ENCODE measurements at places on chromosomes 6 and 20.
A peak's percentile ranks its signal among the peaks of the same experiment; 100 is the strongest.

- no peak for DNase-seq
Measured at GRCh38 chr20:54474866-54475265, 527 bp upstream of the DOK5 start.

DNA sequence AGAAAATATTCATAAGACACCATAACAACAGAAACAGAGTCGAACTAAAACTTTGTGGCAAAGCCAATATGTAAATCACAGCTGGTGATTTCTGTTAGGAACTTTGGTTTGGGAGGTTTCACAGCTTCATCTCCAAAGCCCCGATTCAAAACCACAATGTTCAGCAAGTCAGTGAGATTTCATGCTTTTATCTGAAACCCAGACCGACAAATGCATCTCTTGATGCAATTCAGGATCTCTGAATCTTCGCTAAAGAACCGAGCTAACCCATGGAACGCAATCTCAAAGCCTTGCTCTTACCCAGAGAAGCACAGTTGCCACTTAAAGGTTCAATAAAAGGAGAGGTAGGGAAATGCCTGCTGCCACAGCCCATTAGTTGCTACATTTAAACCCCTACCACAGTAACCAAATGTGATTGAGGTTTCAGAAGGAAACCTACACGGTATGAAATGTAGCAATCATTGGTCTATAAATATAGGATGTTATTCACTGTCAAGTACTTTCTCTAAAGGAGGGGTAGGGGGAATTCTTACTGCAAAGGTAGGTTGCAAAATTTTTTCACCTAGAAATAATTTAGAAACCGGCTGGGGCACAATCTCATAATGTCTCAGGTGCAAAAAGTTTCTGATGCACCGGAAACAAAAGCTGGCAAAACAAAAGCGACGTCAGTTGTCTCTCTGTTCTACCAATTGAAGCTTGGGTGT lies 381.0 kb upstream of the ARID1B start:
- no peak for DNase-seq

- DNase-seq = no peak
Measured at GRCh38 chr20:17572034-17572638, 2.3 kb downstream of the DSTN start.

DNA sequence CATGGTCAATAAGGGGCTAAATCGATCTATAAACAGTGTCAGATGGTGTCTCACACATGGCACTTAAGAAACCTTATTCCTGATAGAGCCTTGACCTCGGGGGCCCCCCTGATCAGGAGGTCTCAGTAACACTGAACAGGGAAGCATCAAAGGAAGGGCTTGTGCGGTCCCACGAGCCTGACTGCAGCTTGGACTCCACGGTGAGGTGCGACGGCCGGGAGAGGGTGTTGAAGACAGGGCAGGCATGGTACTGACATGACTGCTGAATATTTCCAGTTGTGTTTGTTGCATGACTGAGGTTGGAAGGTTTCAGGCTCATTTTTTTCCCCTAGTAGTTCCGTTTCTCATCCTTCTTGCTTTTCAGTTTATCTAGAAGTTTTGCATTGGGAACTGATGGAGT lies 107.1 kb upstream of the JAG1 start:
- no peak for DNase-seq

DNA sequence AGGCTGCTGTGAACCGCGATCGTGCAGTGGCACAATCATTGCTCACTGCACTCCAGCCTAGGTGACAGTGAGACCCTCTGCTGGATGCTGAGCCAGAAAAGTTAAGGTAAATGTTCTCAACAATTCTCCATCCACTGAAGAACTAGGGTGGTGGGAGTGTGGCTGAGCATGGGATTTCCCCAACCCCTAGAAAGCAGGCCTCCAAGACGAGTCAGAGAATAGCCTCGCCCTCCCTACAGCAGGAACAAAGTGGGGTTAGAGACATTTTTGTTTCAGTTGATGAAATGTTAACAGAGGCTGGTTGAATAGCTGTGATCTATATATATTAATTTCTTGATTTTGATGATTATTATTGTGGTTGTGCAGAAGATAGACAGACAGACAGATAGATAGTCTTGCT lies 6.1 kb upstream of the ALDH8A1 start:
- DNase-seq = no peak

GRCh38 chr6:8245726-8246125 lies 143.4 kb upstream of the EEF1E1 start:
- DNase-seq = no peak

DNA sequence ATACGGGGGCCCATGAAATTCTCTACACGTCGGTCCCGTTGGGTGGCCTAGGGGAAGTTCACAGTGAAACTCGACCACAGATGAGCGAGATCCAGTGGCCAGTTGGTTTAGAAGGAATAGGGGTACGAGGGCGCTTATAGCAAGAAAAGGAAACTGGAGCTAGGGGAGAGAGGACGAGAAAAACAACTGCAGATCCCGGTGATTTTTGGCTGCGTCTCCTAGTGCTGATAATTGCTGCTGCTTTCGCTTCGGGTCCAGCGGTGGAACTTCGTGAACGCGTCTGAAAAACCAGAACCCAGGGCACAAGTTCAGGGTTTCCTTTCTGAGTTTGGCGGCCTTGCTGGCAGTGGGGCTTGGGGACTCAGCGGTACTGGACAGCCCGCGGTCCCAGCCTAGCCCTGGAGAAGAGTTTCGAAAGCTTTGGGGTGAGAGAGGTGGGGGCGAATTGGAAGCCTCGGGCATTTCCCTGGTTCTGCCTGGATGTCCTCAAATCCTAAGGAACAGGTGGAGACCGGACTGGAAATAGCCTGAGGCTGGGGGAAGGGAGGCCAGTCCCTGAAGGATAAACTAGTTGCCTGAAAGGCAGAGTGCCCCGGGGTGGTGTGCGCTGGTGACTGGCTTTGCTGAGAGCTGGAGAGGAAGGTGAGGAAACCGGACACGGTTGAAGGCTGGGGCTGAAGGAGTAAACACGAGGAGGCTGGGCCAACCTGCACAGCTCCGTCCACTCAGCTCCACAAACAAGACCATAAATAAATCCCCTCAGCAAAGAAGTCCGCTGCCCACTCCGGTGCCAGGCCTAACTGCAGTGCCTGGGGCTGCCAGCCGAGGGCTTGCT lies 793 bp downstream of the GMPR start:
- peak; percentile 66 for DNase-seq

- peak; percentile 20 for DNase-seq
Measured at GRCh38 chr6:118719351-118720124, 68.1 kb upstream of the CEP85L start.

GRCh38 chr6:113383701-113384100 lies 473.4 kb upstream of the MARCKS start:
- no peak for DNase-seq

DNA sequence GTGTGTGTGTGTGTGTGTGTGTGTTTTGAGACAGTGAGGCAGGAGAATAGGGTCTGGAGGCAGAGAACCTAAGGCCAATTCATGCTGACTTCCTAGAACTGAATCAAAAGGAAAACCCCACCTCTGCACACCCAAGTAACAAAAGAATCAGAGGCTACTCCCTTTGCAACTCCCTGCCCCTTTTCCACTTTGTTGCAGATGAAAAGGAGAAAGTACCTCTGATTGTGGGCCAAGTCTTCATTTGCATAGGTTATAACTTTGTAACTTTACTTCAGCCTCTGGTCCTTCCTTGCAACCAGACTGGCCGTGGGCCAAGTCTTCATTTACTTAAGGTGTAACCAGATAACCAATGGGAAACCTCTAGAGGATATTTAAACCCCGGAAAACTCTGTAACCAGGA lies 168.8 kb downstream of the EYA2 start:
- DNase-seq = no peak

- no peak for DNase-seq
Measured at GRCh38 chr20:24674921-24675605, 205.6 kb downstream of the SYNDIG1 start.

DNA sequence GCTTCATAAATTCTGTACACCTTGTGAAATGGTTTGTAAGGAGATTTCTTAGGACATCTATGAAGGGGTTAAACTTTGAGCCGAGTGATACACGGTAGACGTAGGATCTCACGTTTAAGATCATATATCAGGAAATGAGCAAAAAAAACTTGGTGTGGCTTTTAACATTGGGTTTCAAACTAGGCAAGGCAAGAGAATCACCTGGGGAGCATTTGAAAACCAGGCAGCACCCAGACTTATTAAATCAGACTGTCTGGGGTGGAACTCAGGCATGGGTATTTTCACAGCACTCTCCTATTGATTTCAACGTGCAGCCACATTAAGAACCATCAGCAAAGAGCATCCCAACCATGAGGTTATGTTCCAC lies 26.4 kb downstream of the LY86 start:
- no peak for DNase-seq

DNA sequence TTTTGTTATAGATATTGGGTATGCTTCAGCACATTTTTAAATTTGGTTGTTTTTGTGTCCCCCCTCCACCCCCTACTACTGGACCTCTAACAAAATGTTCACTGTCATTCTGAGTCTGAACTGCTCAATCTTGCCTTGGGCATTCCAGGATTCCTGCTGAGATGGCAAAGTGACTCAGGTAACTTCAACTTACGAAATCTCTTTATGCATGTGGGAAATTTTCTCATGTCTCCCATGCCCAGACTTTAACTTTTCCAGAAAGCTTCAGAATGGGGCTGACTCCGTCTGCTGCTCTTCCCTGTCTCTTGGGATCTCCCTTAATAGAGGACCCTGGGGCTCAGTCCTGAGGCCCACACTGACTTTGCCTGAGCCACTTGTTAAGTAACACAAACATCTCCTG lies 14.0 kb downstream of the CYP39A1 start:
- DNase-seq = no peak

DNA sequence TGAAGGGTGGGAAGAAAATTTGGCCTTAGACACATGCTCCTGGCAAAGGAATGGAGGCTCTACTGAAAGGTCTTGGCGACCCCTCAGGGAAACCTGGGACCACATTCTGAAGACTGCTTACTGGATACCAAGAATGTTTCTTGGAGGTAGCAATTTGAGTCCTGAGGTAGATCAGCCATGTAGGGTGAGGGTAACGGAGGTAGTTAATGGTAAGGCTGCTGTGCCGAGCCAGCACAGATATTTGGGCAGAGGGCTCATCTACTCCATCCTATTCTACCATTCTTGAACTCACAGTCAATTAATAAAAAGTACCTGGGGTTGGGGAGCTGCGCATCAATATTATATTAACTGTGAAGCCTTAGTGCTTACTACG lies 401 bp upstream of the PHF3 start:
- DNase-seq = no peak

DNA sequence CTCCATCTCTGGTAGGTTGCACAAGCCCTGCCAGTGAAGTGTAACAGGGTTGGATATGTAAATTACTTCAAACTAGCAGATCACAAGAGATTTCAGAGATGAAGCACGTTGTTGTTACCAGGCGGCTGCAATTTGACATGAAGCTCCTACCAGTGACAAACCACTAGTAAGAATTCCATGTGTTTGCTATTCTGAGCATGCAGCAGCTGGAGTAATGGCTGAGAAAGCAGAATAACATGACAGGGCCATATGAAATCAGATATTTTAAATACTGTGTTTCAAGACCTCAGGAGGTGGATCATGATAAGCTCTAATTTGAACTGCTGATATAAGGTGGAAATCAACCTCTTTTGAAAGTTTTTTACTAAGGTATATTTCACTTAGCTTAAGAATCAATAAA lies 11.4 kb downstream of the RIN2 start:
- DNase-seq = no peak

- DNase-seq = peak; percentile 43
Measured at GRCh38 chr6:121437851-121438651, 2.6 kb downstream of the GJA1 start.

GRCh38 chr6:163308629-163309440 lies 105.7 kb upstream of the QKI start:
- DNase-seq = no peak

GRCh38 chr20:57699395-57699794 lies 10.4 kb downstream of the PMEPA1 start:
- no peak for DNase-seq

GRCh38 chr6:841569-841968 lies 148.6 kb upstream of the EXOC2 start:
- no peak for DNase-seq

GRCh38 chr20:33868595-33868994 lies 57.4 kb downstream of the CHMP4B start:
- no peak for DNase-seq

DNA sequence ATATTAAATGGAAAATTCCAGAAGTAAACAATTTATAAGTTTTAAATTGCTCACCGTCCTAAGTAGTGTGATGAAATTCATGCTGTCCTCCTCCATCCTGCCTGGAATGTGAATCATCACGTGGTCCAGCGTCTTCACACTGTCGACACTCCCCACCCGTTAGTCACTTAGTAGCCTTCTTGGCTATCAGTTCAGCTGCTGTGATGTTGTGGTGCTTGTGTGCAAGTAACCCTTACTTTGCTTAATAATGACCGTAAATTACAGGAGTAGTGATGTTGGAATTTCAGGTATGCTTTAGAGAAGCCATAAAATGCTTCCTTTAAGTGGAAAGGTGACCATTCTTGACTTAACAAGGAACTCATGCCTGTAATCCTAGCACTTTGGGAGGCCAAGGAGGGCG lies 25.2 kb downstream of the RIOK1 start:
- DNase-seq = peak; percentile 51

GRCh38 chr6:82704045-82704444 lies 340.4 kb downstream of the TPBG start:
- DNase-seq = peak; percentile 19

DNA sequence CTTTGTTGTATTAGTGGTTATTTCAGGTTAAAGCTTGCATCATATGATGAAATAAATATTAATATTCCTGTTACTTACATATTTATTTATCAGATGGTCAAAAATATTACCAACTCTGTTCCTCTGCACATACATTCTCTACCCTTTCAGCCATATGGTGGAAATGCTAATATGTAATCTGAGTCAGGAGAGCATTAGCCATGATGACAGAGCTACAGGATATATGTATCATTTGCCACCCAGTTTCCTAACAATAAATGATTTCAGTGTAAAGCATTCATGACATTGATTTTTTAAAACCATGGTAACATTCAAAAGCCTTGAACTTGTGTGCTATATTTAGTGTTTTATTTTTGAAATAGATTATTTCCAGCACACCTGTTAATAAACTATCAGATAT lies 16.6 kb downstream of the POPDC3 start:
- no peak for DNase-seq

- DNase-seq = no peak
Measured at GRCh38 chr6:56032715-56033260, 157.4 kb upstream of the BMP5 start.

DNA sequence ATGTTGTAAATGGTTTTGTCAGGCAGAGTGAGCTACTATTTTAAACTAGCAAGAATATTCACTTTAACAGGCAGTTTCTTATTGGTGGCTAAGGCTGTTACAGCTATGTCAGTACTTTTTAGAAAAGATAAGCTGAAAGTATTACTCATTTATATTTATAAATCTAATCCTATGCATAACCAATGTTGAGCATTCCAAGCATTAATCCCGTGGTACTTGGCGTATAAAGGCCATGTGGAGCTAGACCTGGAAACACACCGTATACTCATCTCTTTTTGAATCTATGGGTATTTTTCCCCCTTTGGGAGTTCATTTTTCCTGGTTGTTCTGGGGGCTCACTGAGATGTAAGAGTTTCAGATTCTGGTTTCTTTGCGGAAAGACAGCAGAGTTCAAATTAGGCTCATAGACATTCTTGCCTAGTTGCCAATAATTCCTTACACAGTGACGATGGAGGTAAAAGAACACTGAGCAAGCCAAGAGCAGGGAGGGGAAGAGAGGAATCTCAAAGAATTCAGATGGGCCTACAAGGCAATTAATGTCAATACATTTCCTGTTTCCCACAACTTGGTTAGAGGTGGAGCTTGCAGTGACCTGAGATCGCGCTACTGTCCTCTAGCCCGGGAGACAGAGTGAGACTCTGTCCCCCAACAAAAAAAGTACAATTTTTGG lies 211.5 kb downstream of the SOX4 start:
- no peak for DNase-seq

GRCh38 chr6:56799989-56800388 lies 154.9 kb upstream of the BEND6 start:
- no peak for DNase-seq

GRCh38 chr6:113632220-113632864 lies 224.8 kb upstream of the MARCKS start:
- peak; percentile 81 for DNase-seq

Measured in foreskin fibroblast (primary cell).